ENCODE measurements at places on chromosomes 7 and 10.

- no peak for DNase-seq
Measured at GRCh38 chr7:154287356-154287755, 235.2 kb downstream of the DPP6 start.

DNA sequence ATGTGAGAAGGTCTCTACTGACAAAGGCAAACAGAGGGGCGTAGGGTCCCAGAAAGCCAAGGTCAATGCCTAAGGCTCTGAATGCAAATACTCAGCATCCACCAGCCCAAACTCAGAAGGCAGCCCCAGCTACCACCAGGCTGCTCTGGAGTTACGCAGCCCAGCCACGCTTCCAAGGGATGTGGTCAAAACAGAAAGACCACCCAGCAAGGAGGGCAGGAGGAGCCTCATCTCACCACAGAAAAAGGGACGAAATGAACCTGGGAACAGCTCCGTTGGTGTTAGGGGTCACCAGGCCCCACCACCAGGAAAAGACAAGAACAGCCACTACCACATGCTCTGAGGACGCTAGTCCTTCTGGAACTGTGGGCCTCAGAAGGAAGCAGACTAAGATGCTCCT is 65.1 kb downstream of the CTBP2 start:
- DNase-seq = no peak

DNA sequence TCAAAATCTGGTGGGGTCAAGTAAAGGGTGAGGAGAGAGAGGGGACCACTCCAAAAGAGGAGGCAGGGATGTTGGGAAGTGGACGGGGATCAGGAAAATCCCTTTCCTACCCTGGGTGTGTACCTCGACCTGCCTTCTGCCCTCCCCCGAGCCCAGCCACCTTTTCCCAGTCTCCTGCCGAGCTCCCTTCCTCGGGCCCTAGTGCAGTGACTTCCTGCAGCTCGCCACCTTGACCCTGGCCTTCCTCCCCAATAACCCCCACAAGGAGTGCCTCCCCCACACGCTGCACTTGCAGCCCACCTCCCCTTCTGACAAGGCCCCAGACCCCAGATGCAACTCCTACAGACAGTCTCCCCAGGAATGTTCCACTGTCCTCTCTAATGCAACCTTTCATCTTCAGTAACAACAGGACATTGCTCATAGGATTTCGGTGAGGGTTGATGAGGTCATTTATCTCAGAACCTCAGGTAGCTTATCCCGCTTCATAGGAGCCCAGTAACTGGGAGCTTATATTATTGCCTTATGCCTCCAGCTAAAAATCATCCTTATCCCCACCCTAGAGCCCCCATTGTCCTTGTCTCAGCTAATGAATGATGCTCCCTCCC is 90.1 kb downstream of the MKI67 start:
- no peak for DNase-seq

- no peak for DNase-seq
Measured at GRCh38 chr10:69091143-69091651, 3.3 kb downstream of the SRGN start.

DNA sequence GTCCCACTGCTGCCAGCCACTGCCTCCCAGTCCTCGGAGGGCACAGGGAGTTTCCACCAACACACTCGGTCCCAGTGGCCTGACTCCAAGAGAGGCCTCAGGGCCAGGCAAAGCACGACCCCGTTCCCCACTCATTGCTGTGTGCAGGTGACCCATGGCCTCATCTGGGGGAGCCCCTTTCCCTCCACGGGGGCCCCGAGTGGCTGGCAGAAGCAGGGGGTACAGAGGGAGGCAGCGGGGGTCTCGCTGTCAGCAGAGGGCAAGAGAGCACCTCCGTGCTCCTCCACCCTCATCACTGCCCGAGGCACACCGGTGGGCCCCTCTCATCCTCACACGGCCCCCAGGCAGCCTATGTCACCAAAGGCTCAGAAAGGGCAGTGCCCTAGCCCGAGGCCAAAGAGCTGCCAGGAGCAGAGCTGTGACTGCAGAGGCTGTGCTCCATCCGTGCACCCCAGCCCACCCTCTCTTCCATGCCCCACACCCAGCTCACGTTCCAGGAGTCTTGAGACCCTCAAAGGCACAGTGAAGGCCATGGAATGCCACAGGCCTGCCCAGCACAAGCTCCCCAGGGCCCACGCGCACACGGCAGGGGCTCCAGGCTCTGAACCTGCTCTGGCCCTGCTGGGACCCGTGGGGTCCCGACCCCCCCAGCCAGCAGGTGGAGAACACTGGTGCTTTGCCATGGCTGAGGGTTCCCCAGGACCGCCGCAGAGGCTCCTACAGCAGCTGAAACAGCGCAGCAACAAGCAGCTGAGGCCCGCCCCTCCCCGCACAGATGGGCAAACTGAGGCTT is 25.9 kb downstream of the MICALL2 start:
- DNase-seq = no peak

DNA sequence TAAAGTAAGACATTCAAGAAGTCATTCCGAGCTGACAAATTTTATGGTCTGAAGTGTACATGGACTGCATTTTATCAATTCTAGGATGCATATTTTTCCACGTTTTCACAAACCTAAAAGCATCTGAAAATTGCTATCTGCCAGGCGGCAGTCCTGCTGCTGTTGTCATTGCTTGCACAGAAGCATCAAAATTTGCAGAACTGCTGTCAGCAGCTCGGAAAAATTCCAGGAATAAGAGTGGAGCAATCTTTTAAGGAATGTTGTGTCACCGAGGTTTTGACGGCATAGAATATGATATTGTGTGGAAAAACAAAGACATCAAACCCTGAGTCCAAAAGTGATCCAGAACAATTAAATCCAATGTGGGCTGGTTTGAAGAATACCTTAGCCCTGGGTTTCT is 61.4 kb downstream of the CHCHD3 start:
- peak; percentile 82 for DNase-seq

GRCh38 chr7:97081521-97082300 is 35.8 kb upstream of the SDHAF3 start:
- DNase-seq = no peak

DNA sequence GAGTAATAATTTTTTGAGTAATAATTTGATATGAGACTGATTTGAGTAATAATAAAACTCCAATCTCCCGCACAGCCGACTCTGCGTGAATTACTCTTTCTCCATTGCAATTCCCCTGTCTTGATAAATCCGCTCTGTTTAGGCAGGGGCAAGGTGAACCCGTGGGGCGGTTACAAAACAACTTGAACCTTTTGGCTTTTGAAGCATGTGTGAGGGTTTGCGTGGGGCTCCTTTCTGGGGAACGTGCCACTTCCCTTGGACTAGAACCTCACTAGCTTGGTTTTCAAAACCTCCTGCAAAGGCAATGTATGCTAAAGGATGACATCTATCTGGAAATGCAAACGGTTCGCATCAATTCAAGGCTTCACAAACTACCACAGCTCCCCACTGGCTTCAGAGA is 1.5 kb downstream of the CRPPA start:
- DNase-seq = no peak

DNA sequence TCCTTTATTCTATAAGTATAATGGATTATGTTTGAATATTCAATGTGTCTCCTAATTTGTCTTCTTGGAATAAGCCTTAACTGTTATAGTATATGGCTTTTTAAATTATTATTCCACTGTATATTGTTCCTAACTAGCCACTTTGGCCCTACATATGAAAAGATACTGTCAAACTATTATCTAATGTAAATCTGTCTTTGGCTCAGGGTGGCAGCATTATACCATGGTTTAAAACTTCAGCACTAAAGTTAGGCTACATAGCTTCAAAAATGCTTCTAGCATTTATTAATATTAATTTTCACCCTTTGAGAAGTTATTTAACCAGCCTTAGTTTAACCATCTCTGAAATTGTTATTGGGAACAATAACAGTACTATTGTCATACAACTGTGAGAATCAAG is 543.1 kb upstream of the MBL2 start:
- peak; percentile 61 for DNase-seq

- DNase-seq = peak; percentile 16
Measured at GRCh38 chr10:112816033-112816430, 134.0 kb upstream of the TCF7L2 start.

DNA sequence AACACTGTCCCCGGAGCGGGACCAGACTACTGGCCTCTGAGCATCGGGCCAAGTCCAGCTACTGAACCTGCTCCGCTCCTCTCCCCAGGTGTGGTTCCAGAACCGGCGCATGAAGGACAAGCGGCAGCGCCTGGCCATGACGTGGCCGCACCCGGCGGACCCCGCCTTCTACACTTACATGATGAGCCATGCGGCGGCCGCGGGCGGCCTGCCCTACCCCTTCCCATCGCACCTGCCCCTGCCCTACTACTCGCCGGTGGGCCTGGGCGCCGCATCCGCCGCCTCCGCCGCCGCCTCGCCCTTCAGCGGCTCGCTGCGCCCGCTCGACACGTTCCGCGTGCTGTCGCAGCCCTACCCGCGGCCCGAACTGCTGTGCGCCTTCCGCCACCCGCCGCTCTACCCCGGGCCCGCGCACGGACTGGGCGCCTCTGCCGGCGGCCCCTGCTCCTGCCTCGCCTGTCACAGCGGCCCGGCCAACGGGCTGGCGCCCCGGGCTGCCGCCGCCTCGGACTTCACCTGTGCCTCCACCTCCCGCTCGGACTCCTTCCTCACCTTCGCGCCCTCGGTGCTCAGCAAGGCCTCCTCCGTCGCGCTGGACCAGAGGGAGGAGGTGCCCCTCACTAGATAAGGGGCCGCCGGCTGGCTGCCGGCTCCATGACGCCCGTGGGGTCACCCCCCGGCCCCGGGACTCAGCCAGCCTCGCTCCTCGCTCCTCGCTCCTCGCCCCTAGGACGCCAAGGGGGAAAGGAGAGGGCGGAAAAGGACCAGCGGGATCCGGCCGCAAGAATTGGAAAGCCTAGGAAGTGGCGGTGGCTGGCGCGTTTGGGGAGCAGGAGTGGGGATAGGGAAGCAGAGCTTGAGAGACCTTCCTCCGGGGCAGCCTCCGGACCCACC is 3.4 kb downstream of the EVX1 start:
- DNase-seq = no peak

- no peak for DNase-seq
Measured at GRCh38 chr7:107962817-107963216, 40.1 kb downstream of the LAMB1 start.

DNA sequence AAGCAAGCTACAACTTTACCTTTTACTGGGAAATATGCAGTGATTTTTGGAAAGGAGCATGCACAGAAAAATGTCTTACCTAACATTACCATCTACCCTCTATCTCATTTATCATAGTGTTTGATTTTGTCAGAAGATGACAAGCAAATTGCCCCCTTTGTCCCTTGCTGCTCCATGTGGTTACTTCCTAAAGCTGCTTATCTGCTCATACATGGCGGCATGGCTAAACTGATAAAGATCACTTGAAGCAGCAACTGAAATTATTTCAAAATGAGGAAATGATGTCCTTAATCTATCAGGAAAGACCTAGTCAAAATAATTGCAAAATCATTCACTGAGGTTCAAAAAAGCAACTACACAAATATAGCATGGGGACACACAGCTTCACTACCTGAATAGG is 1198.5 kb upstream of the SORCS1 start:
- DNase-seq = no peak
